T-helper 9 cell (primary cell): ENCODE measurements at places on chromosomes 6 and 20.

GRCh38 chr6:8993111-8993510 lies 557.8 kb upstream of the SLC35B3 start:
- no peak for DNase-seq

DNA sequence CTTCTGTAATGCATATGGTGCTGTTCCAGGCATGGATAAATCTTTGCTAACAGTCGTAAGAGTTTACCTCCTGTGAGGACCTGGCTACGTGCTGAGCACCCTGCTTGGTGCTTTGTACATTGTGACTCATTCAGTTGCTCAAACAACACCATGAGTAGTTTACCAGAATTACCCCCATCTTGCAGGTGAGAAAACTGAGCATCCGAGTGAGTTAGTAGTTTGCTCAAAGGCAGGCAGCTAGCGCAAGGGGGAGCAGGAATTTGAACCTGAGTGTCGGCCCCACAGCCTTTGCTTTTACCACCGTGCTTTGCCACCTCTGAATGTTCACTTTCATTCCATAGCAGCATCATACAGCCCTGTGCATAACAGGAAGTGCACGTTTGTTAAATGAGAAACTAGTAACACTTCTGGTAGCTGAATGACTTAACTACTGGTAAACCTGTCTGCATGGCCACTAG lies 121.9 kb downstream of the MTHFD1L start:
- DNase-seq = no peak

DNA sequence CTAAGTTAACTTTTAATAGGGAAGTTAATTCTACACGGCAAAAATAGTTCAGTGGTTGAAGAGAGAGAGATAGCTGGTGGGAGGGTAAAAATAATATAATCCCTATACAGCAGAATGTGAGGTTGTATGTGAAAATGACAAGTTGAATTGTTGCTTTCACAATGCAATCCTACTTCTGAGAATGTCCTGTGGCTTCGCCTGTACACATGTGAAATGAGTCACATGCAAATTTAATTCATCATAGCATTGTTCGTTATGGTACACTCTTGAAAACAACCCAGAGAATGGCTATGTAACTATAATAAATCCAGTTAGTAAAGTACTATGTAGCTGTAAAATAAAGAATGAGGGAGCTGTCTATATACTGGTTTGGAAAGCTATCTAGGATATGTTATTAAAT lies 46.0 kb upstream of the HINT3 start:
- no peak for DNase-seq

GRCh38 chr20:37816726-37817125 lies 86.2 kb upstream of the VSTM2L start:
- DNase-seq = no peak

GRCh38 chr20:20223981-20224380 lies 143.9 kb upstream of the INSM1 start:
- no peak for DNase-seq

DNA sequence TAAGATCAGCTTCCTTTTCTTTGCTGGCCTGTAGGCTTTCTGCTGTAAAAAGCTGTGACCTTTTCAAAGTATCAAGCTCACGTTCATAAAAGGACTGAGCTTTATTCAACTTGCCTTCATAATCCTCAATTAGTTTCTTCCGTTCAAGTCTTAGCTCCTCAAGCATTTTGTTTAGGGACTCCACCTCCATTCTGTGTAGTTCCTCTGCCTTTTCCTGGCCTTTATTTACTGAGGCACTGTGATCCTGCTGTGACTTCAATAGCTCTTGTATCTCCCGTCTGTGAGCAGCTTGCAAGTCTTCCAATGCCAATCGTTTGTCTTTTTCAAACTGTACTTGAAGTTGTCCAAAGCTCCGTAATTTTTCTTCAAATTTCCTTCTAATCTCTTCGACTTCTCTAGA lies 54.4 kb downstream of the FAM184A start:
- DNase-seq = no peak
